ENCODE measurements at places on chromosomes 2 and 18.

DNA sequence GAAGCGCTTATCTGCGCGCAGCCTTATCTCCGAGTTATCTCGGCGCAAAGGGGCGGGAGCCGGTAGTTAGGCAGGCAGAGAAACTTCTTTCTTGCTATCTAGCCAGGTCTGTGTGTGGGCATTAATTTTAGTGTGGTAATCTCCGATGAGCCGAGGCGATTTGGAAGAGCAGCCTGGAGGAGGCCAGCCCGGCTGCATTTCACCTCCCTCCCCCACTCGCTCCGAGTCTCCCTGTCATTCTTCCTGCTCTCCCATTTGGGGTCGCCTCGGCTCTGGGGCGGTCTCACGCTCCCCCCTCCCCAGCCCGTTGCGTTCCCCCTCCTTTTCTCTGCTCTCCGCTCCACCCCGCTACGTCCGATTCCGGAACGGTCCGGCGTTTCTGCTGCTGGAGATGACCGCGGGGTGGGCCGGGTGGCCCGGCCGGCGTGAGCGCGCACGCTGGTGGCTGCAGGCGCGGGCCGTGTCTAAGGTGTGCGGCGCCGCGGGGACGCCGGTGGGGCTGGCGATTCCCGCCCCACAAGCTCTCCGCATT, 566 bp downstream of the GATA6 start:
- DNase-seq: no peak

DNA sequence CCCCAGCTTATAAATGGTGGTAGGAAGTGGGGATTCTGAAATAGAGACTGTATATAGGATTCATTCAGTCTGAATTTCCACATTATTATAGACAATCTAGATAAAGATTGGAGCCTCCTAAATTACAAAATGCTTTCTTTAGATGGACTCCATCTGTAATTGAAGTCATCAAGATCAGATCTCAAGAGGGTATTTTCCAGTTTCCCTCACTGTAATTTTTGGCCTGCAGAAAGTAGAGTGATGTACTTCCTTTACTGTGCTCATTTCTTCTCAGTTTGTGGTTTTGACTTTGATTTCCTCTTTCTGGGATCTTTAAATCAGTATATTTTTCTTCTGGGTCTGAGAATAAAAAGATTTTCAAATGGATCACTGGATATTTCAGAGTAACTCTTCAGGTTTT, 7.2 kb downstream of the BABAM2 start:
- no peak for DNase-seq

DNA sequence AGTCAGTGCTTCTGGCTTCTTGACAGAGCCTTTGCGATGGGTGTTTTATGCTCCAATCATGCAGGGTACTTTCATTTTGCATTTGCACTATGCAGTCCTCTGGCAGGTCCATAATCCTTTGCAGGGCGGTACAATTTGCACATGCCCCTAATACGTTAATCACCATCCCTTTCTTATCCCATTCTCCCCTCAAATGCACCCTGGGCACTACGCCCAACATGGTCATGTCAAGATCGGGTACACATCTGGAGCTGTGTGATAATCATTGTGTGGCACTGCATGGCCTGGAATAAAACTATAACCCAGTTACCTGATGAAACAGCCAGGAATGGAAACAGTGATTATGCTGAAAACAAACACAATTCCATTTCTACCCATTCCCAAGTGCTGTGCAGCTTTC, 27.7 kb downstream of the LOXHD1 start:
- no peak for DNase-seq

DNA sequence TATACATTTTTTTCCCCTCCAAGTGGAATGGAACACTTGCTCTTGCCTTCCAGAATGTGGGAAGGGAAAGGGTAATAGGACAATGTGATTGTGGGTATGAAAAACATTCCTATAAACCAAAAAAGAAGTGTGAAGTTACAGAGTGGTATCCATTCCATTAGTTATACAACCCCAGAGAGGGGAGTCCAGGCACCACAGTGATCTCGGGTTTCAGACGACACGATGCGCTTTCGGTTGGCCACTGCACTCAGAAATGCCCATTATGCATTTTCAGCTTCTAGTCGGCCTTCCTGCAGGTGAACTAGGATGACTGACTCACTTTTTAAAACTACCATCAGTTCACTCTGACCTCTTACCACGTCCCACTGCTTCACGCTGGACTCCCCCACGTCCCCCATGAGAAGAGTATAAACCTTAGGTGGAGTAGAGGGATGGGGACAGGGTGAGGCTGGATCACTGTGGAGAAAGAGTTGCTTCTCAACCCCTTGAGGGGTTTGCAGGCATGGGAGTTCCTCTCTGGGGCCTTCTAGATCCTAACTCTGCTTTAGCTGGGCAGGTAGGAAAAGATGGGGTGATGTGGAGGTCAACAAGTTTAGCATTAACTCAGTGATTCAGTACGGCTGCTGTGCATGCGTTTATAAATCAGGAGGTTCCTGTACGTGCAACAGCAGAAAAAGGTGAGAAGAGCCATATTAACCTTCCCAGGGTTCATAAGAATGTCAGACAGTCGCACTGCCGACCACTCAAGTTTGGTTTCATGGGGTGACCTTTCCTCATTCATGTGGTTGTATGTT, 50.5 kb downstream of the ZNF532 start:
- no peak for DNase-seq

DNA sequence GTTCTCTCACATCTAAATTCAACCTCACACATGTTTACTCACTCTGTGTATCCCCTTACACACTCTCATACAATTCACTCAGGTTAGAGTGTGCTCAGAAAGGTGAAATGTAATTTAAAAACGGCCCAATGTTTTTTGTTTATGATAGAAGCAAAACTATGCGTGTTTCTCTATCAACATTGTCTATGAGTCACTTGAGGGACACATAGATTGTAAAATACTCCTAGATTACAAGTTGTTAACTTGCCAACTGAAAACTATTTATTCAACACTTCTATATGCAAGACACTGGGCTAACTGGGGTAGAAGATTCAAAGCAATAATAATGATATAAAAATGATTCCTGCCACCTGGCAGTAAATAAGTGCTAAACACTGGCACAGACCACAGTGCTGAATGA, 24.6 kb downstream of the CCDC195 start:
- DNase-seq: no peak

- no peak for DNase-seq
These were observed 224.2 kb downstream of the GULP1 start for GRCh38 chr2:188515918-188516317.

GRCh38 chr2:47230418-47230817, 75.3 kb upstream of the STPG4 start:
- no peak for DNase-seq

GRCh38 chr2:198641161-198641560, 816.6 kb downstream of the SATB2 start:
- DNase-seq: no peak

DNA sequence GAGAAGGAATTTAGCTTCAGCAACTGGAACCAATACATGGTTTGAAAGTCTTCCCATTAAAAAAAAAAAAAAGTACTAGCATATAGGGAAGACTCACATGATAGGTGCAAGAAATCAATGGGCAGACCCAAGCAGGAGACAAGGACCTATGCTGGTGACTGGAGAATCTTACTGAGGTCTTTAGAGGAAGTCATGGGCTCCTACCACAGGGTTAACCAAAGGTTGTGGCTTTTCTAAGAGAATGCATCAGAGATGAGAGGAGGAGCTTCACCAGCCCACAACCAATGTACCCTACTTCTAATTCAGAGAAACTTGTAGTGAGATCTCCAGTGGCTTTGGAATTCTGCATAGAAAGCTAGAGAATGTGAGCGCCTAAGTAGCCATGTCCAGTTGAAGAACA, 207.4 kb downstream of the NCKAP5 start:
- no peak for DNase-seq

DNA sequence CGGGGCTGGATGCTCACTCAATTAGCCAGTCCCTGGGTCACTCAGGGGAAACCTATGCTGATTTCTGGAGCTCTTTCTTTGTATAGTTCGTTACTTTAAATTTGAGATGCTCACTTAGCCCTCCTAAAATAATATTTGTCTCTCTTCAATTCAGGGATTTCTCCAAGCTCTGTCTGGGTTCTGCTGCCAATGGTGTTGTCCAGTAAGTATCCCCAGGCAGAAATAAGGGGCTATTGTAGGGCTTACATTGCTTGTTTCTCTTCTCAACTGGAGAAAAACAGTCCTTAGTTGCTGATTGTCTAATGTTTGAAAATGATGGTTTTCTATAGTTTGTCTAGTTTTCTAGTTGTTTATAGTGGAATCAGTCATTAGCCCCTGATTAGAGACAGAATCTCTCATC, 5.0 kb downstream of the RAB6C start:
- no peak for DNase-seq

DNA sequence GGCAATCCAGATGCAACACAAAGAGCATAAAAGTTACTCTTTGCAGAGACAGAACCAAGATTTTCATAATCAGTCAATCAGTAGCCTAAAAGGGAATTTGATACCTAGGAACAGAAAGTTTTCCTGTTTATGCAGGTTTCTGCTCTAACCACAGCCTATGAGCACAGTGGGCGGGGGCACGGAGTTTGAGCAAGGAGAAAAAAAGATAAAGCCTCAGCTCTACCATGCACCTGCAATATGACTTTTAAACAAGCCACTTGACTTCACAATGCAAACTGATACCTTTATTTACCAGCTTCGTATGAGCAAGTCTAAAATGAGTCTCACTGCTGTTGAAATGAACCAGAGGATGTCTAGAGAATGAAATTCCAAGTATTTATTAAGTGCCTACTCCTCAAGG, 5.6 kb upstream of the LRATD1 start:
- DNase-seq: peak; percentile 92

- DNase-seq: no peak
These were observed 12.3 kb downstream of the PMAIP1 start for GRCh38 chr18:59912007-59912550.

DNA sequence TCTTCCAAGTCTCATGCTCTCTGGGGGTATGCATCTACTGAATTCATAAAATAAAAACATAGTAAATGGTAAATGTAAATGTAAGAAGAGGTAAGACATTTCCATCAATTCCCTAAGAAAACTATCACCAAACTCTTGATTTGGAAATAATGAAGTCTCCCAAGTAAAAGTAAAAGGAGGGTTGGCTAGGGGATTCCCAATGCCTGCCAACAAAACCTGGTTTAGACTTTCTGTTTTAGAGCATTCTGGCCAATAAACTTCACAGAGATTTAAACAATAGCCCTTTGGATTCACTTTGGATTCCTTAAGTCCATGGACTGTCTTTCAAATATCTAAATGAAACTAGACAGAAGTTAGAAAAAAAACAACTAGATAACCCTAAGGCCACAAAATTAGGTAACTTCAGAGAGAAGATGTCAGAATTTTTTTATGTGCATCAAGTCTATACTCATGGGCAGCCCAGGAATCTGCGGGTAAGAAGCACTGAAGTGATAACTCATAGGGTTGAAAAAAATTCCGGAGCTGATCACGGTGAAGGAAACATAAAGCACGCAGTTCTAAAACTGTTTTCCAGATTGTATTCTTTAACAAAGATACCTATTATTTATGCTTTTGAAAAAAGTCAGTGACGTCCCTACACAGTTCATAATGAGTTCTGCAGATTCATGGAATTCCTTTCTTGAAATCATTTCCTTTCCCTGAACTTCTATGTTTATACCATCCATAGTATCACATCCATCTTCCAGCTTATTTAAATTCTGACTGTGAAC, 263.6 kb downstream of the AFF3 start:
- no peak for DNase-seq

GRCh38 chr2:239778861-239779558, 246.1 kb downstream of the NDUFA10 start:
- DNase-seq: no peak

DNA sequence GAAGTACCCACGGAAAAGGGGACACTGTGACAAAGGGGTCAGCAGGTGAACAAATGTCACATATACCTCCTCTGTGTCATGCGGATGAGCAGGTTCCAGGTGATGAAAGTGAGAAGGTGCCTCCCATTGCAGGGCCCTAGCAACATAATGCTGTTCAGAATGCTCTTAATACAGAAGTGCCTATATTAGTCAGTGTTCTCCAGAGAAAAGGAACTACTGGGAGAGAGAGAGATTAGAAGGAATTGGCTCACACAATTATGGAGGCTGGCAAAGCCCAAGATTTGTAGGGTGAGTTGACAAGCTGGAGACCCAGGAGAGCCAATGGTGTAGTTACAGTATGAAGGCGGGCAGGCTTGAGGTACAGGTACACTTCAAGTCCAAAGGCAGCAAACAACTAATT, 98.1 kb upstream of the CDC42EP3 start:
- no peak for DNase-seq

DNA sequence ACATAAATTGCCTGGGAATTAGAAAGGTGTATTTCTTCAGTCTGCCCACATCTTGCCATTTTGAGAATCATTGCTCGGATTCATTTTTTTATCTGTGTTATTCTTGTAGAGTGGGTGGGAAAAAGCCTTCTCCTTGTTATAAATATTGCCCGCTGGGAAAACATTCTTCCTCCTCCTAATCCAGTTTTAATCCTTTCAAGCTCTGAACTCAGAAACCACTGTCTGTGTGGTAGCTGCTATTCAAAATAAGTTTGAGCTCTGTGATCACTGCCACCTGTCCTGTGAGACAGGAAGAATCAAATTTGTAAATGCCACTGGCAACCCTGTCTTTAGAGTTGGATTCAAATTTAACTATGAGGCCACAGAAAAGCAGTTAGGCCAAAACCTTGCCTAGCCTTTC, 1875.2 kb upstream of the PIK3C3 start:
- DNase-seq: no peak

DNA sequence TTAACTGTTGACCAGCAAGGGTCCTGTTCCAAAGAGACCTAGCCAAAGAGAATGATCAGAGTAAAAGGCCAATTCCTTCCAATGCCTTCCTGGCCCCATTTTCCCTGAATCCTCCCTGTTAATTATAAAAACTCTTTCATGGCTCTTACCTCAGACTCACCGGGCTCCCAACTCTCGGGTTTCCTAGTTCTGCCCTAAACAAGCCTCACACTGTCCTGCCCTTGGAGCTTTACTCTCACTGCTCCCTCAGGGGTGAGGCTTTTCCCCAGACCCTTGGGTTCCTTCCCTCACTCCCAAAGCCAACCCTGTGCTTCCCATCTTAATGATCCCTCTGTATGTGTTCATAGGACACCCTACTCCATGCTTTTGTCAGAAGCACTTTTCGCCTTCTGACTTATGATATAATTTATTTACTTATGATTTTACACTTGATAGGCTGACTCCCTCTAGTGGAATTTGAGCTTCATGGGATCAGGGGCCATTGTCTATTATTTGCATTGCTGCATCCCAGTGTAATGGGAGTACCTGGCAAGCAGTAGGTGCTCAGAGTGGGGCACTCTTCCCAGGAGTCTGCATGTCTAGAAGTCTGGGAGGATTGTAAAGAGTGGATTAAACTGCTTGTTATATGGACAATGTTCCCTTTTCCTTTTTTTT, 29.9 kb upstream of the ZNG1B start:
- no peak for DNase-seq

DNA sequence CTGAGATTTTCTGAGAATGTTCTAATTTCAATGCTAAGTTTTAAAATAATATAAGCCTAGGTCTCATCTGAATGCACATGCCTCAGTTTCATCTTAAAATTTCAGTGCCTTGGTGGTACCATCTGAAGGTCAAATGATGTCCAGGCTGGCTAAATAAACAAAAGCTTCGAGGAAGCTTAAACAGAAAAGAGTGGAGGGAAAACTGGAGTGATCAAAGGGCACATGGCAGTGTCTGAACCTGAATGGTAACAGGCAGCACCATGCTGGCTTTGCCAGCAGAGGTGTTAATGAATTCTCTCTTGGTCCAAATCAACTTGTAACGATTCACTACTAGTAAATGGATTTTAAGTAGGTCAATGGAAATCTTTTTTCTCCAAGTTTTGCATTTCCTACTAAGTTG, 158.4 kb upstream of the MEX3C start:
- DNase-seq: no peak

All from NCI-H345 (cell line).